Coronary artery (tissue), 2 donors: ENCODE measurements at places on chromosomes 5 and 9.

GRCh38 chr5:102312586-102313370 is 16.7 kb upstream of the SLCO4C1 start:
- DNase-seq: no peak

DNA sequence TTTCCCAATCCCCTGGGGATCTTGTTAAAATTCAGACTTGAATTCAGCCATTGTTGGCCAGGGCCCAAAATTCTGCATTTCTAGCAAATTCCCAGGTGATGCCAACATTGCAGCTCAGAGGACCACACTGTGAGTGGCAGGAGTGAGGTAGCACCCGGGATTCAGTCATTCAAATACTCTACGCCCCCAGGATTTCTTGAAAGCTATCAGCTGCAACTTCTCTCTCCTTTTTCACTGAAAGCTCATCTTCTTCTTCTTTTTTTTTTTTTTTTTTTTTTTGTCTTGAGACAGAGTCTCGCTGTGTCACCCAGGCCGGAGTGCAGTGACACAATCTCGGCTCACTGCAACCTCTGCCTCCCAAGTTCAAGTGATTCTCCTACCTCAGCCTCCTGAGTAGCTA is 19.3 kb upstream of the ANKH start:
- no peak for DNase-seq

DNA sequence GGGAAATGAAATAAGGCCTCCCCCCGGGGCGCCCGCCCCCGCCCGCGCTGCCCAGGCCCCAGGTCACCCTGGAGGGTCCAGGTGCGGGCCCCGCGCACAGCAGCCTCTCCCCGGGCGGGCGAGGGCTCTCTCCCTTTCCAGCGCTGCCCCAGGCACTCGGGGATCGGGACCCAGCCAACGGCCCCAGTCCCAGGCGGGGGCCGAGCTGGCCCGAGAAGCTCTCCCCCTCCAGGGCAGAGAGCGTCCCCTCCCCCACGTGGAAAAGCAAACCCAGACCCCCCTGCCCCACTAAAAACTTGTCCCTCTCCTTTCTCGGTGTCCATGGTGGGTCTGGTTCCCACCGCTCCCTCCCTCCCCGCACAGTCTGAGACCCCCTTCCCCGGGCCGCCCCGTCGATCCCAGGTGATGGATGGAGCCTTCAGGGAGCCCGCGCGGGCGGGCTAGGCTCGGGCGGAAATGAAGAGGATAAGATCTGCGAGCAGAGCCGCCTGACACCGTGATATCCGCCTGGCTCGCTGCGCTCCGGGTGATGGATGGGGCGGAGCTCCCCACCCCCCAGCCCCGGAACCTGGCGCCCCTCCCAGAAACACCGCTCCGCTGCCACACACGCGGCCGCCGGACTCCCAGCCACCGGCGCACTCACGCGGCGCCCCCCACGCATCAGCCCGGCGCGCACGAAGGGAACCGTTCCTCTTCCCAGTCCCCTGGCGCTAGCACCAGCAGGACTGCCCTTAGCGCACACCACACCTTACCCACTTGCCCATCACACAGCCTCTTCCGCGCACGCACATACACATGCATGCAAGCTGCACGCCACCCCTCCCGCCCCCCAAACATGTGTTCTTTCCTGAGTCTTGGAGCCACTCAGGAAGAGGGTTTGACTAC is 81.7 kb upstream of the ZBTB43 start:
- DNase-seq: no peak

DNA sequence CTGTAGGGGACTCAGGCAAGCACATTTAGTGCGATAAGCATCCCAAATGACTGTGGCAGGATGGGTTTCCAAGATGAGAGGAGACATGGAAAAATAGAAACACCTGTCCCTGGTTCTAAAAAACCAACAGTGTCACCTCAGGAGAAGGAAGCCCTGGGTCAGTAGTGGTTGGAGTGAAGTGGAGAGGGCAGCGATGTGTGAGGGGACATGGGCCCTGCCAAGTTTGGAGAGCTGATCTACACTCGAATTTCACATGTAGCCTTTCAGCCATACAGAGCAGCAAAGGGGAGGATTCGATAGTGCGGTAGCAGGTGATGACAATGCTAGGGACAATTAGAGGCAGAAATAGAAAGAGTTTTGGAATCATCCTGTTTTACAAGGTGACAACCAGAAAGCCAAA is 32.6 kb upstream of the LHX2 start:
- no peak for DNase-seq
